ENCODE measurements at places on chromosomes 11 and 22. TPM values are rescaled to one million over a fixed set of nuclear protein-coding genes. Genes with fewer than 3 reads are reported as not detected.

Gene SEPTIN3
- polyA plus RNA-seq: 7.7 TPM

Gene KCNJ4
- polyA plus RNA-seq: 0.18 TPM

Gene OSBP2
- 5.5 TPM for polyA plus RNA-seq

Gene PGAP2
- 48.7 TPM for polyA plus RNA-seq

Gene VWA5A
- polyA plus RNA-seq: 13.7 TPM

Gene ASPHD2
- polyA plus RNA-seq: 4.4 TPM

Gene PATE4
- polyA plus RNA-seq: 0.20 TPM

Gene OSM
- polyA plus RNA-seq: not detected

Gene SCGB1A1
- polyA plus RNA-seq: not detected

- no peak for DNase-seq
Measured at GRCh38 chr11:124842305-124842704, 22.9 kb upstream of the ROBO3 start.

DNA sequence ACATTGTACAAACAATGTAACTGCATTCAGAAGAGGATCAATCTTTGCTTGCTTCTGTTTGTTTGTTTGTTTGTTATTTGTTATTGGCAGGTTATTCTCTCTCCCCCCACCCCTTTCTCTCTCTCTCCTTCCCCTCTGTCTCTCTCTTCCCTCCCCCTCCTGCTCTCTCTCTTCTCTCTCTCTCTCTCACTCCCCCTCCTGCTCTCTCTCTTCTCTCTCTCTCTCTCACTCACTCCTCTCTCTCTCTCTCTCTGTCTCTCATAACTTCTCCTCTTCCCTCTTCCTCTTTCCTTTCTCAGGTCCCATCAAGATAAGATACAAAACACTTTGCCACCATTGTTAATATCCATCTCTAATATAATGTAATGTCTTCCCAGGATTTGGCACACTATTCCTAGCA is 236.3 kb downstream of the SOX6 start:
- DNase-seq: no peak

DNA sequence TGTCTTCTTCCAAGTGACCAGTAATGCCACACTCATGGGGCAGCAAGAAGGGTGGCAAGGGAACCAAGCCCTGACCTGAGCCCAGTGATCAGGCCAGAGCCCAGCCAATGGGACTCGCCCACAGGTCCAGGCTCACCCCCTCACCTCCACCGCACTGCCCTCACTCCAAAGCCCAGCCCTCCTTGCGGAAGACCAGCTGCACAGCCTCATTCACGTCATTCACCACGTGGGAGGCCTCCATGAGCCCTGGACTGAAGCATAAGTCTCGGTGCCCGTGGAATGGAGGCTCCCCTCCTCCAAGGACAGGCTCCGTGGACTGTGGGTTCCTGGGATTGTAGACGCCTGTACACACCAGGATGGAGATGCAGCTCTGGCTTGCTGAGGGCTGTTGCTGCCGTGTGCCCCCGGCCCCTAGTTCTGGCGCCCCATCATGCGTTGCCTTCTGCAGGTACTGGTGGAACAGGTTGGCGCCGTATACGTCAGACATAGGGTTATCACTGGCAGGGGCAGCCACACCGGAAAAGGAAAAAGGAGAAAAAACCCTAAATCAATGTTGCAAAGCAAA is 16.8 kb upstream of the TMEM121B start:
- no peak for DNase-seq

- no peak for DNase-seq
Measured at GRCh38 chr11:32427616-32427934, 7.8 kb downstream of the WT1 start.

GRCh38 chr22:27507935-27508526 is 293.5 kb downstream of the MN1 start:
- no peak for DNase-seq

DNA sequence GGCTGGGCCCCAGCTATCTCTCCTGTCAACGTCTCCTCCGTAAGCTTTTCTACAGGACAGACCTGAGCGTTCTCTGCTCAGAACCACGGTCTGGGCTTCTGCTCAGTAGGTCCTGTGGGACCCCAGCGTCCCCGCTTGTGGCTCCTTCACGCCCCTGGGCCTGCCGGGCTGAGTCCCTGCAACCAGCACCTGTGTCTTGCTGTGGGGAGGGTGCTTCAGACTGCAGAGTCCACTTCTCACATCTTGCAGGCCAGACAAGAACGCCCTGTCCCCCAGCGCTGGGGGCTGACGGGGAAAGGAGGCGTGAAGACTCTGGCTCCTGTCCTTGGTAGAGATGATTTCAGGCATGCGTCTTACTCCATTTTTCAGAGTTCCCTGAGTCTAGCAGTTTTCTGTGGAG is 1480.8 kb downstream of the BRD1 start:
- DNase-seq: no peak

DNA sequence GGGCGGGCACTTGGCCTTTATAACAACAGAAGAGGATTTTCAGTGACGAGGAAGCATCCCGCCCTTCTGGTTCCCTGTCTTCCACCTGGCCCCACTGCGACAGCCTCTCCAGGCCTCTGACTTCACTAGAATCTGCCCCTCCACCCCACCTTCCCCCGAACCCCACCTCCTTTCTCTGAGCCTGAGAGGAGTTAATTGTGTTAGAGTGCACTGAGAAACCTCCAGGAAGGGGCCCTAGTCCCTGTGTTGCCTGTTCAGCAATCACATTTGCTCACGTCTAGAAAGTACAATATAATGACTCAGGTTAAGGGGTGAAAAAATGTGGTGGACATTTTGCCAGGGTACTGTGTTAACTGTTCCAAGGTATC is 38.8 kb downstream of the PTPRJ start:
- peak; percentile 37 for DNase-seq

- DNase-seq: no peak
Measured at GRCh38 chr22:41028841-41029240, 63.6 kb upstream of the EP300 start.

GRCh38 chr11:64562723-64563351 is 28.2 kb upstream of the SLC22A12 start:
- no peak for DNase-seq

DNA sequence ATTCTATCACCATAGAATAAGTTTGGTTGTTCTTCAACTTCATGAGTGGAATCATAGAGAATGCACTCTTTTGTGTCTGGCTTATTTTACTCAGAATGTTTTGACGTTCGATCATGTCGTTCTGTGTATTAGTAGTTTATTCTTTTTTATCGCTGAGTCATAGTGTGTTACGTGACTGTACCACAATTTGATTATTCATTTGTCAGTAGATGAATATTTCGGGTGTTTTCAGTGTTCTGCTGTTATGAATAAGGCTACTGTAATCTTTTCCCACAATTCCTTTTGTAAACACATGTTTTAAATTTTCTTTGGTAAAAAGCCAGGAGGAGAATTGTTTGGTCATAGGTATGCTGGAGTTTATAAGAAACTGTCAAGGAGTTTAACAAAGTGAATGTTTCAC is 279.9 kb upstream of the B3GAT1 start:
- no peak for DNase-seq

GRCh38 chr11:120141113-120141767 is 3.3 kb upstream of the TRIM29 start:
- DNase-seq: no peak

- DNase-seq: no peak
Measured at GRCh38 chr11:64245797-64246620, 734 bp downstream of the PPP1R14B start.

All from left kidney (tissue), 8 donors.